Globus pallidus (tissue), 1 donor: ENCODE measurements at places on chromosomes 11 and 22.
A peak's percentile ranks its signal among the peaks of the same experiment; 100 is the strongest.

DNA sequence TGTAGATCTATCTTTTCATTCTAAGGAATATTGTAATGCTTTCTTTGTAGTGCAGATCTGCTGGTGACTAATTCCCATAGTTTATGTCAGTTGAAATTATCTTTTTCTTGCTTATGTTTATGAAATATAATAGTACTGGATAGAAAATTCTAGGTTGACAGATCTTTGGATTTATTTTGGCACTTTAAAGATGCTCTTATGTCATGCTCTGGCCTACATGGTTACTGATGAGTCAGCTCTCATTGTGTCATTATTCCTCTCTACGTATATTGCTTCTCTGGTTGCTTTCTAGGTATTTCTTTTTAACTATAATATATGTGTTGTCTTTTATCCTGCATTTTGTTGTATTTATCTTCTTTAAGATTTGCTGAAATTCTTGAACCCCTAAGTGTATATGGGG, 955.5 kb upstream of the CHORDC1 start:
- no peak for DNase-seq

- DNase-seq, result no peak
Observed at GRCh38 chr22:22446517-22446916, 62.0 kb downstream of the ZNF280B start.

- no peak for DNase-seq
Observed at GRCh38 chr11:2399488-2400068, 972 bp upstream of the TSSC4 start.

GRCh38 chr11:114291842-114292680, 4.1 kb upstream of the NNMT start:
- no peak for DNase-seq

- no peak for DNase-seq
Observed at GRCh38 chr11:1109918-1110705, 35.4 kb downstream of the MUC2 start.

GRCh38 chr11:104254347-104254746, 90.4 kb upstream of the PDGFD start:
- no peak for DNase-seq

- DNase-seq, result no peak
Observed at GRCh38 chr11:11344045-11344444, 9.0 kb downstream of the CSNK2A3 start.

GRCh38 chr22:40004836-40005235, 10.1 kb downstream of the FAM83F start:
- no peak for DNase-seq

DNA sequence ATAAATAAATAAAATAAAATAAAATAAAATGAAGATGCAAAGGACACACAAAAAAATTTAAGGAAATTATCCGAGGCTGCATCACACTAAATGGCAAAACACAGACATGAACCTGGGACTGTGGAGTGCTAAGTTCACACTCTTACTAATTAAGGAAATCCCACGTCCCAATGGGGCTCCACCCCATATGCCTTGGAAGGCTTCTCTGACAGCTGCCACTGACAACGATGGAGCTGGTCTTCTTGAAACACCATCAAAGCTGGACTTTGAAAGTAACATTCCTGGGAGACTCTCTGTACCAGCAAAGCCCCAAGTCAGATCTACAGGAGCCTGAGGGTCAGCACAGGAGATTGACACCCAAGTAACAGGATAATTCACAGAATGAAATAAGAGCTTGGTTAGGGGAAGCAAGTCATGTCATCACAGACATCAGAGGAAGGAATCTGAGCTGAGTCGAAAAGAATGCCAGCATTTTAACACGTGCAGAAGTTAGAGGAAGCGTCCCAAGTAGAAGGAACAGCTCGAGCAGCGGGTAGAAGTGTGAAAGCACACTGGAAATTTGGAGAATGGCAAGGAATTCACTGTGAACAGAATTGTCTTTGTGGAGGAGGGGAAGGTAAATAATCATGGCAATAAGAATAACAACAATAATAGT, 13.8 kb downstream of the TPST2 start:
- DNase-seq, result no peak

GRCh38 chr11:69316956-69317355, 23.0 kb downstream of the MYEOV start:
- no peak for DNase-seq

- DNase-seq, result no peak
Observed at GRCh38 chr11:32071811-32072210, 19.1 kb upstream of the RCN1 start.

GRCh38 chr22:19019679-19020032, 83.6 kb upstream of the PRODH start:
- DNase-seq, result no peak

- DNase-seq, result no peak
Observed at GRCh38 chr11:37108436-37109285, 510.6 kb upstream of the RAG2 start.

DNA sequence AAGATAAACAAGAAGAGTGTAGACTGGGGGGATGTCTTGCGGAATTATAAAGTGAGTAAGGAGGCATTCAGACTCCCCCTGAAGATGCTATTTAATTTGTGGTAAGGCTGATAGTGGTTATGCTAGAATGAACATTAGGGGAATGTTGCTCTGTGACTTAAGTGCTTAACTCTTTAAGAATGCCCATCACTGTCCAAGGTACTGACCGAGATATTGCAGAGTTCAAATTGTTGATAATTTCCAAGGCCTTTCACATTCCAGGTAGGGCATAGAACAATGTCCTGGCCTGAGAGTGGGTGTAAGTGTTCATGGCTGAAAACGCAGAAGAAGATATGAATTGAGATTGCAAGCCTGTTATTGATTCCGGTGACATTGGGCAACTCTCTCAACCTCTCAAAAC, 90.3 kb upstream of the SEZ6L start:
- DNase-seq, result no peak

GRCh38 chr22:19478045-19478900, 720 bp downstream of the UFD1 start:
- no peak for DNase-seq

- DNase-seq, result peak; percentile 3
Observed at GRCh38 chr11:30710221-30710620, 124.1 kb upstream of the MPPED2 start.

GRCh38 chr11:13105237-13105844, 96.2 kb downstream of the RASSF10 start:
- no peak for DNase-seq

GRCh38 chr11:17603056-17603825, 56.2 kb downstream of the OTOG start:
- no peak for DNase-seq

DNA sequence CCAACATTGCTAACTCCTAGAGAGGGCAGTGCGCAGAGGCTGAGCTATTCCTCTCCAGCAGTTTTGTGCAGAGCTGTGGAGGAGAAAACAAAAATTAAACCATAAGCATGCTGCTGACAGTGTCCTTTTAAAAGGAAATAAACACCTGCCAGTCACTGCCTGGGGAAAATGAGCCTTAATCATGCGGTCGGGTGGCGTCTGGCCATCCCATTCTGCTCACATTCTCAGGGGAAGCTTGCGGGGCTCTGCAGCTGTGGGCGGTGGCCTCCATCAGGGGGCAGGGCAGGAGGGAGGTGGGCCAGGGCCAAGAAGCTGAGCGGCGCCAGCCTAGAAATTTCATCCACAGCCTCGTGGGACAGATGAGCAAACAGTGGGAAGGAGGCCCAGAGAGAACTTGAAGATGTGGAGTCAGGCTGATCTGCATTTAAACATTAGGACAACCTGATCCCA, 71.0 kb upstream of the TP53I11 start:
- peak; percentile 26 for DNase-seq

- no peak for DNase-seq
Observed at GRCh38 chr11:12239804-12240371, 129.5 kb downstream of the MICAL2 start.

GRCh38 chr11:133886029-133886428, 40.7 kb upstream of the SPATA19 start:
- DNase-seq, result no peak

DNA sequence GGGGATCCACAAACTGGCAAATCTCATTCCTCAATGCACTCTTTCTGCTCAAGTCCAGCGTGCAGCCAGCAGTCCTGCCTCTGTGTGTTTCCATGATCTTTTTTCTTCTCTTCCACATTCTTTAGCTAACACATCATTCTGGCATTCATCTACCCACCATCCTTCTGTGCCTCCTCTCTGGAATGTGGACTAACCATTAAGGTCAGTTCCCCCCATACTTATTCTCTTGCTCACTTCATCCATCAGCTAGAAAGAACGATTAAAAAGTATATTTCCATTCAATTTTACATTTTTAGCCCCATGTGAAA, 7.8 kb downstream of the KIRREL3 start:
- DNase-seq, result no peak

- no peak for DNase-seq
Observed at GRCh38 chr11:105937738-105938137, 84.3 kb downstream of the MSANTD4 start.

- DNase-seq, result no peak
Observed at GRCh38 chr11:85540181-85540580, 87.0 kb downstream of the DLG2 start.

GRCh38 chr11:26522912-26523610, 49.0 kb downstream of the MUC15 start:
- no peak for DNase-seq

GRCh38 chr11:64173616-64174355, 7.9 kb upstream of the MACROD1 start:
- DNase-seq, result no peak

- DNase-seq, result no peak
Observed at GRCh38 chr11:834371-835316, 1.9 kb downstream of the CD151 start.

DNA sequence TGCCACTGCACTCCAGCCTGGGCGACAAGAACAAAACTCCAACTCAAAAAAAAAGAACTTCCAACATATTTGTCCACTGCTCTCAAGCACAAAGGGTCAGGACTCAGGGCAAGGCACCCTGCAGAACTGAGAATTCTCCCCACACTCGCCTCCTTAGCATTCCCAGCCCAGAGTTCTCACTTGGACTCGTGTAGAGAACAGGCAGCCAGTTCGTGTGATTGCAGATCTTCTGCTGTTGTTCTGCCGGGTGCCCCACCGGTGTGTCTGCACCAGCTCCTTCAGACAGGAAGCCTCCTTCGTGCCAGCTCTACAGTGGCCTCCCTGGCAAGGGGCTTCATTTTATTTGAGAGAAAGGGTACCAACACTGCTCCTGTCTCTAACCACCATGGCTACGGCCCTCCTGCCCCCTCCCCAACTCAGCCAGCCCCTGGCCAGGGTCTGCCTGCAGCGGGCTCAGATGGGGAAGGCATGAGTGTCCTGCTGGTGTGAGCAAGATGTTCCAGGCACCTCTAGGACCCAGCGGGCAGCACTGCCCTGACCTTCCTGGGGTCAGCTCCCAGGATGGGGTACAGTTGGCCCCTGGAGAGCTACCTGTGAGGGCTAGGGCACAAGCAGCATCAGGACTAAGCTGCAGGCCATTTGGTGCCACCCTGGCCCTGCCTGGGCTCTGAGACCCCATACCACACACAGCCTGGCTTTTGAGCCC, 19.5 kb upstream of the SCGB1A1 start:
- no peak for DNase-seq

GRCh38 chr11:86046116-86046515, 22.8 kb downstream of the PICALM start:
- no peak for DNase-seq

- peak; percentile 97 for DNase-seq
Observed at GRCh38 chr11:125451400-125452124, 44.5 kb downstream of the FEZ1 start.

GRCh38 chr22:22946131-22946530, 58.5 kb downstream of the IGLL5 start:
- DNase-seq, result no peak

- no peak for DNase-seq
Observed at GRCh38 chr11:71209656-71210055, 42.7 kb downstream of the SHANK2 start.
